ENCODE measurements at places on chromosomes 16 and 17.

GRCh38 chr17:77440560-77440981 lies 299.8 kb downstream of the SEC14L1 start:
- DNase-seq, result no peak

DNA sequence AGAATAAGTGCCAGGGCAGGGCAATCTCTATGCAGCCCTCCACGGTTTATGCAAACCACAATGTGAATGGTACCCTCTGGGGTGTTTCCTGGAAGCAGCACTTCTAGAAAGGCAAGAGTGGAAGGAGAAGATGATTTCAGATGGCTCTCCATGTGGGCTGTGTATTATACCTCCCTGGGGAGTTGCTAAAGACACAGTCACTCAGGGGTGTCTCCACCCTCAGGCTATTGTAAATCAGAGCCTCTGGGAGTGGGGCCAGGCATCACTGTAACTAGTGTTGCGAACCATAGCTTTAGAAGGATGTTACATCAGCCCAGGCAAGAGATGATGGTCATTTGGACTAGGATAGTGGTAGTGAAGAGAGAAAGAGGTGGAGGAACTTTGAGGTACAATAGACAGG lies 83.3 kb upstream of the ZKSCAN2 start:
- no peak for DNase-seq

GRCh38 chr16:83068686-83069085 lies 441.9 kb downstream of the CDH13 start:
- peak; percentile 38 for DNase-seq

- DNase-seq, result no peak
Measured at GRCh38 chr17:14352136-14352535, 51.3 kb downstream of the HS3ST3B1 start.

DNA sequence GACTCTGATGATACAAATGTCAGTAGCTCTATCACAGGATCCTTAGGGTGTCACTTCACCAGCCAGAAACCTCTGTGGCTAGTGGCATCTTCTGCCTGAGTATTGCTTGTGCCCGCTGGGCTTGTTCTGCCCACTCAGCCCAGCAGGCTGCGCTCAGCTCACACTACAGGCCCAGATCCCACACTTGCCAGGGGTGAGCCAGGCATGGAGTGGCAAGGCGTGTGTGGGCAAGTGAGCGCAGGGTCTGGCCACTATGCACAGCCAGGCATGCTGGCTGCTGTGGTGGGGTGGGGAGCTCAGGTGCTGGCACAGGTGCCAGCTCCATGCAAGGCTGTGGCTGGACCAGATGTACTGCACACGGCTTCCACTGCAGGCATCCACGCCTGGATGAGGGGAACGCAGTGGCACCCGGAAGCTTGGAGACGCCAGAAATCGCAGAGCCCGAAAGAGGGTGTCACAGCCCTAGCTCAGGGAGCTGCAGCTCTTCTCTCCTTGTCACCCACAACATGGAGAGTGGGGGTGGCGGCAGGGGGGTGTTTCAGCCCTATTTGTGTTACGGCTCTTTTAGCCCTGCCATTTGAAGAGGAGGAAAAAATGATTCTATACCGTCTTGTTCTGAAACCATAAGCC lies 10.2 kb downstream of the CFAP97D1 start:
- DNase-seq, result no peak

- no peak for DNase-seq
Measured at GRCh38 chr17:20263595-20263994, 203.7 kb downstream of the LGALS9B start.

DNA sequence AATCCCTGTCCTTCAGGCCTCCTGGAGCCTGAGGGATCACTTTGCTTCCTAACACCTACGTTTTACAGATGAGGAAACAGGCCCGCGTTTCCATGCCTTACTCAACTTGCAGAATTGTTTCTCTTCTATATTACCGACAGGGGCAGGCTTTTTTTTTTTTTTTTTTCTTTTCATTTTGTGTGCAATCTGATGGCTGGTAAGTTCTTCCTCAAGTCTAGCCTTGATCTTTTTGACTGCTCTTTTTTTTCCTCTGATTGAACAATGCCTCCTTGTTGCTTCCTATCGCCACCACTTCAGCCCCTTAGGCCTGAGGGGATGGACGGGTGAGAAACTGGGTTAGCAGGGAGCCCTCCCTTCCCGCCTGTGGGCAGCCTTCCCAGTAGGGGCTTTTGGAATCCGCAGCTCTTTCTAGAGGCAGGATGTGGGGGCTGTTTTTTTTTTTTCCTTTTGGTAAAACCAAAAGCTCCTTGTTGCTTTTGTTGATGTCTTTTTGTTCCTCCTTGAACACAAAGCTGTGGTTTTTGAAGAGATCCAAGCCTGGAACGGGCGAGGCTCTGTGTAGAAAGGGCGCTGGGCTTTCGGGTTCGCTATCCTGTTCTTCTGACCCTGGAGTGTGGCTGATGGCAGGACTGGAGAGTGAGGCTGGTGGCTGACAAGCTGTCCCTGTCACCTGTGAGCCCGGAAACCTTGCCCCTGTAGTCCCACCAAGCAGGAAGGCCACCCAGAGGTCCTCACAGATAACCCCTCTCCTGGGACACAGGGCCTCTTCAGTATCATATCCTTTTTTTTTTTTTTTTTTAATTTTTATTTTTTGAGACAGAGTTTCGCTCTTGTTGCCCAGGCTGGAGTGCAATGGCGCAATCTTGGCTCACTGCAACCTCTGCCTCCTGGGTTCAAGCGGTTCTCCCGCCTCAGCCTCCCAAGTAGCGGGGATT lies 14.0 kb downstream of the LASP1 start:
- no peak for DNase-seq

DNA sequence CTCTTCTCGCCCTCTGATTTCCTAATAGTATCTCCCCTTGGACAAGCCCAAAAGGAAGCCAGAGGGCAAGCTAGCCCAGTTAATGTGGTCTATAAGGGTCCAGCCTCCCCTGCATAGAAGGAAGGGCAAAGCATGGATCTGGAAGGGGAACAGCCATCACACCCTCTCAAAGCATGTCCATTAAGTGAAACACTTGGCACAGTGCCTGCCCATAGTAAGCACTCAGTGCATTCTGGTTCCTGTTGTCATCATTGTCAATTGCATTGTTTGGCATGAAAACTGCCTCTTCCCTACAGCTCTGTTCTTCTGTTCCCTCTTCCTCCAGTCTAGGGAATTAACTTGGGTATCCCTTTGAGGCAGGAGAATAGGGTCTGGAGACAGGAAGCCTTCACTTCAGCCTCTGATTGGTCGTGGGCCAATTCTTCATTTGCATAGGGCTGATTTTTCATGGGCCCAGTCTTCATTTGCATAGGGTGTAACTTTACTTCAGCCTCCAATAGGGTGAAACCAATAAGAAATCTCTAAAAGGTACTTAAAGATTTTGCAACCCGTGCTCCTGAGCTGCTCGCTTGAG lies 81.4 kb downstream of the C17orf67 start:
- no peak for DNase-seq

DNA sequence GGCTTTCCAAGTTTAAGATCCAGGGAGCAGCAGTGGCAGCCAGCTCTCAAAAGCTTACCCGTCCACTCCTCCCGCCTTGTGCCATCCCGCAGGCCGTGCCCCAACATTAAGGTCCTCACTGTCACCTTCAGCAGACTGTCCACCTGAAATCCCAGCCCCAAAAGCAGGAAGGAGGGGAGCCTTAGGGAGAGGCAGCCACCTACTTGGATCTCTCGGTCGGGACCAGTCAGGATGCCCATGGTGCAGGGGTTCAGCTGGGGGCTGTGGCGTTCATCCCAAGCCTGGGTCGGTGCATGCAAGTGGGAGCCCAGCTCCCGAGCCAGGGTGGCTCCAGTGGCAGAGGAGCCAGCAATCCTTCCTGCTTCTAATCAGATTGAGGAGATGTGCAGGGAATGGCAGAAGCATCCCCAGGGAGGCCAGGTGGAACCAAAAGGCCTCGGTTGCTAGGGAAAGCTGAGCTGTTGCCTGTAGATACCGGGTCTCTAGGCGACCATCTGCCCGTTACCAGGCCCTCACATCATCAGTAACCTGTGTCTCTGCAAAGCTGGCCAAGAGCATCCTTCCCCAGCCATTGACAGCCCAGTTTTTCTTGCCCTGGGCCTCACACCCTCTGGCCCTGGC lies 24.6 kb downstream of the CNGB1 start:
- no peak for DNase-seq

DNA sequence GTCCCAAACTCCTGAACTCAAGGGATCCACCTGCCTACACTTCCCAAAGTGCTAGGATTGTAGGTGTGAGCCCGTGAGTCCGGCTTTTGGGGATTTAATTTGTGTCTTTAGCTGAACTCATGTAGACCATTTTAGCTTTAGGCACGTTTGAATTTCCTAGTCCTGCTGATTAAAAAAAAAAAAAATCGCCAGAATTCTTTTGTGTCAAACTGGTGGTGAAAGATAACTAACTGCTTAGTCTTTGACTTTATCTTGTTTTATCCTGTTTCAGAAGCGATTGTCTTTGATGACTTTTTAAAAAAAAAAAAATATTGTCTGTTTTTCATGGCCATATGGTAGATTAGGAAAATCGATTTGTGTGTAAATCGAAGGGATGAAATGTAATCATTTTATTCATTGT lies 2.6 kb downstream of the RABEP1 start:
- DNase-seq, result no peak

DNA sequence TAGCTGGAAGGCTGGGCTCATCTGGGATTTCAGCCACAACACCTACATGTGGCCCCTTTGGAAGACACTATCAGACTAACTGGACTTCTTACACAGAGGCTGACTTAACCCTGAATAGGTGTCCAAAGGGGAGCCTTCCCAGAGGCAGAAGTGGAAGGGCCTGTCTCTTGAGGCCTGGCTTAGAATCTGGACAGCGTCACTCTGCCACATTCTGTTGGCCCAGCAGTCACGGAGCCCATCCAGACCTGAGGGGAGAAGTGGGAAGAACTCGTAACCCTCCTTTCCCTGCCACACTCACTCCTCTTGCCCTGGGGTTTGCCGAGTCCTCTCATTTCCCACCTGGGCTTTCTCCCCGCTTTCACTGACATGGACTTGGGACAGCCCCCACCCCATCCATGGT lies 170.5 kb downstream of the C16orf95 start:
- DNase-seq, result no peak

DNA sequence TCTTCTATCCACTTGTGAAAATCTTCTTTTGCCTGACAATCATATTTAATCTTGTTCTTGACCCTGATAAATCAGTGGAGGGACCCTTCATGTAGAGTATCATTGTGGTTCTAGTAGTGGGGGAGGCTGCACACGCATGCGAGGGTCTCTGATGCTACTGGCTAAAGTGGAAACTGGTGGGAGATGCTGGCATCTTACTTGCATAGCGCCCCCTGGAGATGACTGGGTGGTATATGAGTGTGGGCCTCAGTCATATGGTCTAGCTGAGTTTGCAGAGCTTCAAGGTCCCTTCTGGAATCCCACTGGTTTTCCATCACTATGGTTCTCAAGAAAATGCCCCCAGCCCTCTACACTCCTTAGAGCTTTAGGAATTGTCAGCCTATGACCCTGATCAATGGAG lies 236.4 kb upstream of the AXIN2 start:
- DNase-seq, result peak; percentile 17

- DNase-seq, result no peak
Measured at GRCh38 chr16:84378567-84378966, 10.2 kb downstream of the ATP2C2 start.

- DNase-seq, result no peak
Measured at GRCh38 chr16:81657781-81658180, 121.3 kb upstream of the PLCG2 start.

GRCh38 chr17:6548578-6549330 lies 7.6 kb downstream of the PITPNM3 start:
- no peak for DNase-seq

DNA sequence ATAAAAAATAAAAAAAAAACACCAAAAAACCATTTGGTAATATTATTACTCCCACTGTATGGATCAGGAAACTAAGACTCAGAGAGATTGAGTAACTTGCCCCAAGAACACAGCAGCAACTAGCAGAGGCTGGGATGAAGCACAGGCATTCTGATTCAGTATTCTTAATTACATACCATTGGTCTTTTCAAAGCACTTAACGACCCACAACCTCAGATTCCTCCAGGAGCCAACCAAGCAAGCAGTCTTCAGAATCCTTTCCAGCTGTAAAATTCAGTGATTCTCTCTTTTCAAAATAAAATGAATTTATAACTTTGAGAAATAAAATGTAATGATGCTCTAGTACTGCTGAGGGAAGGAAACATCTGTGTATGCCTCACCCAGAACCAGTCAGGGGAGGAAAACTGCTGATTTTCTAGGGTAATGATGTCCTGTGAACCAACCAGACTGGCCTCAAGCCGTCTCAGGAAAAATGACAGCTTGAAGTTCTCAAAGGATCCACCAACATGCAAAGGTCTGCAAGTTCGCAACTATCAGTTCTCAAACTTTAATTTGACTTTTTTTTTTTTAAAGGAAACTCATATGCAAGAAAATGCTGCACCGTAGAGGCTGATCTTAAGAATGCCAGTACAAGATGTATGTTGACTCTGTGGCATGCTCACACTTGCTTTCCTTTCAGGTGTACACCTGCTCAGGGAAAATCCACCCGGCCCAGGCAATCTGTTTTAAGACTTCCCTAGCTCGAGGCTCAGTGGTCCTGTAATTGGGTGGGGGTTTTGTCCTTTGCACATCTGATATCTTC lies 9.0 kb downstream of the CUEDC1 start:
- DNase-seq, result peak; percentile 62

- DNase-seq, result no peak
Measured at GRCh38 chr16:68350813-68351350, 40.1 kb downstream of the PRMT7 start.
